B cell (primary cell): ENCODE measurements at places on chromosomes 2 and 18. TPM values are rescaled to one million over a fixed set of nuclear protein-coding genes. Genes with fewer than 3 reads are reported as not detected.

Gene NPPC
- 0.70 and 0.71 TPM in 2 replicates for total RNA-seq

Gene ABCG5
- not detected in 2 replicates for total RNA-seq

Gene M1AP
- total RNA-seq = not detected in 2 replicates

Gene SERPINB10
- total RNA-seq = not detected in 2 replicates

Gene CRYGC
- not detected in 2 replicates for total RNA-seq

Gene TUBB8B
- total RNA-seq = 0.49 and 0.95 TPM in 2 replicates

Gene IL36G
- total RNA-seq = not detected in 2 replicates

Gene CKAP2L
- total RNA-seq = 0.25 TPM in 1 of 2 replicates, not detected in the other

Gene RPIA
- 19.7 and 22.8 TPM in 2 replicates for total RNA-seq

DNA sequence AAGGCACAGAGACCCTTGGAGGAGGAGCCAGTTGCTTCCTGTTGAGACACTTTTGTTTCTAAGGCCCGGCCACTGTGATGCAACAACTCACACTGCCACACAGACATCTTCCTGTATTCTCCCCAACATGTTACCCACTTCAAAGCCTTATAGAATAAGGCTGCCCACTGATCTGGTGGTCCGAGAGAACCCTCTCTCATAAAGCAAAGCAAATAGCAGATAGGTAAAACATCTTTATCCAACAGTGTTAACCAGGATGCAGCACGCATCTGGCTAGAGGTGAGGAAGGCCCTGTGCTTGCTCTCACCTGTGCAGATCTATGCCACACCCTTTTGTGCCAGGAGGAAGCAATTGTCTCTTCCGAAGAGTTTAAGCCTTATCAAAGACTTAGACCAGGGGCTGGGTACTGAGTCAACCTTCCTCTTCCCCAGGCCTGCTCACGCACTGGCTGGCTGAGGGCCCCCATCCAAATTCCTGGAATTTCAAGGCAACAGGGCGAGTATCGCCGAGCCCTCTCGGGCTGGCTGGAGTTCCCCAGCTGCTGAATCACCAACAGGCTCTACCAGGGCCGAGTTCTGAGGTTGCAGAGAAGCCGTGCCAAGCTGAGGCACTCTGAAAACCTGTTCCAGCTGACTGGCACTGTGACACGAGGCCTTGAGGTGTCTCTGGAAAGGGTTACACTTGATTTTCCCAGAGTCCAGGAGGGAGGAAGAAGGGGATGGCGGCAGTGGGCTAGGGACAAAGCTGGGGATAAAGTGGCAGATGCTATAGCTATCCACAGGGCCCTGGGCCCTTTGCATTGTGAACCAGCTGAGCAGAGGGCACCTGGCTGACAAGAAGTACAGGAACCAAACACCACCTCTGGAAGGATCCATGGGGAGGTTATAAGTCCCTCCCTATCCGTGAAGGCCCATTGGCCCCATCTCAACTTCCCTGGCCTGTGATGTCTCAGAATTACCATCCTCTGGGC, 29.3 kb downstream of the TGFA start:
- no peak for DNase-seq

GRCh38 chr2:135985018-135985825, at the start of gene DARS1:
DARS1 (minus strand) TSS chr2:135985626; CDS start chr2:135985468, 158 bp downstream.
- peak; percentile 91 for DNase-seq

DNA sequence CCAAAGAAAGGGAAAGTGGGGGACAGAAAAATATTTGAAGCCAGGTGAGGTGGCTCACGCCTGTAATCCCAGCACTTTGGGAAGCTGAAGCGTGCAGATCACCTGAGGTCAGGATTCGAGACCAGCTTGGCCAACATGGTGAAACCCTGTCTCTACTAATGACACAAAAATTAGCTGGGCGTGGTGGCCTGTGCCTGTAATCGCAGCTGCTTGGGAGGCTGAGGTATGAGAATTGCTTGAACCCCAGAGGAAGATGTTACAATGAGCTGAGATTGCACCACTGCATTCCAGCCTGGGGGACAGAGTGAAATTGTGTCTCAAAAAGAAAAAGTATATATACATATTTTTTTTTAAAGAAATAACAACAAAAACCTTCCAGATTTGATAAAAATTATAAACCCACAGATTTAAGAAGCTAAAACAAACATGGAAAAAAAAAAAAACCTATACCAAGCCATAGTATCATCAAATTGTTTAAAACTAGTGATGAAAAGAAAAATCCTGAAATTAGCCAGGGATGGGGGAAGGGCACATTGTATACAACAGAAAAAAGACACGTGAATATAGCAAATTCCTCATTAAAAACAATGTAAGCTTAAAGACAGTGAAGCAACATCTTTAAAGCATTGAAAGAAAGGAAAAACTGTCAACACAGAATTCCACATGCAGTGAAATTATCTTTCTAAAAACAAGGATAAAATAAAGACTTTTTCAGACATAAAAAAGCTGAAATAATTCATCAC, 40.4 kb upstream of the MYCN start:
- no peak for DNase-seq

DNA sequence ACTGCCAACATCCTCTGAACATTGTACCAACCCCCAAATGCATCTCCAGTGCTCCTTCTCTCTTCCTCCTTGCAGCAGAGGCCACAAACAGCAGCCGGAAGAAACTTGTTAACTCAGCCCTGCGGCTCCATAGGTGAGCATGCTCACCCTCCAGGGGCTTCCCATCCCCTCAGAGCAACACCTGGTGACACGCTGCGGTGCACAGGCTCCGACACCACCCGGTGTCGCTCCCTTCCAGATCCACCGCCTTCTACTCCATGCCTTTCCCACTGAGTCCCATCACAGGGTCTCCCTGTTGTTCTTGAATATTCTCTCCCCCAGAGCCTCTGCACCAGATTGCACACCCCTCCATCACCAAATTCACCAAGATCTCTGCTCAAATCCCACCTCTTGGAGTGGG, 171.5 kb upstream of the FHL2 start:
- DNase-seq = no peak

DNA sequence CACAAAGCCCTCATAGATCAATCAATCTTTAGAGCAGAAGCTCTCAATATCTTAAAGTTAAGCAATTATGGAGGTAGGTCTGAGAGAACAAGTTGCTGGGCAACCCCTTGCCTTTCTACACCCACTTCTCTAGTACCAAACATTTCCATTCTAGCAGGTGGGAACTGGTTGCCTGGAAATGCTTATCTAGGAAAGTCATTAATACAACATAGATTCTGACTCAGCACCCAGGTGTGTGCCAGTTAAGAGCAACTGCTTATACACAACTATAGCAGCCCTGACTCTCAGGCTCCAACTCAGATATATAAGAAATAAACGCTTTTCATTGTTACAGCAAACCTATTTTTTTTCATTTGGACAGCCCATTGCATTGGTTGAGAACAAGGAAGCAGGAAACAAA, 237.7 kb downstream of the IRS1 start:
- no peak for DNase-seq

DNA sequence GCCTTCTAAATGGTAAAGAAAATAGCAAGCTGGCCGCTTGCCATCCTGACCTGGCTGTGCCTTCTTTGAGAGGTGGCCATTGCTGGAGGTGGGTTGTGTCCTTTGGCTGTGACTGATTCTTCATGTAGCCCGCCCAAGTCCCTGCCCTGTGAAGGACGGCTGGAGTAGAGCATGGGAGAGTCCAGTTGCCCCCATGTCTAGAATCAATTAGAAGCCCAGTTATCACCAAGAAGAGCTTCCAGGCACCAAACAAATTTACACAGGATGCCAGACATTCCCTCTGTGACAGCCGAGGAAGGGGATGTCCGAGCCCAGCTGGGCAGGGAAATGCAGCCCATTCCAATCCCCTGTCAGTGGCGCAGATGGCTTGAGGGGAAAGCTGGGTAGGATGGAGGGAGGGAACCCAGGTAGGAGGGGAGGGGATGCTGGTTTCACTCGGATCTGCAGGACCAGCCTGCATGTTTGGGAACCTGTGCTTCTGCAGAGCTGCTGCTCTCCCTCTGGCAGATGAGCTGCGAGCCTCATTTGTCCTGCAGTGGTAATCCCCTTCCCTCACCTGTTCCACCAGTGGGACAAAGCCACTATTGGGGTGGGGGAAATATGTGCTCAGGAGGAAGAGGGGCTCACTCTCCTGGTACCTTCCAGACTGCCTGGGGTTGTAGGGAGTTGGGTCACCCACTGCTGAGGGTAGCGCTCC, 25.7 kb upstream of the ASB18 start:
- no peak for DNase-seq

GRCh38 chr2:28752631-28753376, 1.2 kb downstream of the PPP1CB start:
- DNase-seq = no peak

DNA sequence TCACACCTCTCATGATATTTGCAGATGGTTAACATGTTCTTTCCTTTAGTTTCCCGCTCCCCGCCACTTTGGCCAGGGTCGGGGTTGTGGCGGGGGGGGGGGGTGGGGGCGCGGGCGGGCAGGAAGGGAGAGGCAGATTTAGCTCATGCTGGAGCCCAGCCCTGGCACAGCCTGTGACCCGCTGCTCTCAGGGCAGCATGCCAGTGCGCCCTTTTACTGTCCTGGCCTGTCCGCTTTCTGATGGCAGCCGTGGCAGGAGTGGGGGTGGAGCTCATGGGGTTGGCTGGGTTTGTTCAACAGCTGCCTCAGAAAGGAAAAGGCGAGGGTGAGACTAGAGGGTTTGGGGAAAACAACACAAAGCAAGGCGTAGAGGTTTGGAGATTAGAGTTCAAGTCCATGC, 56.1 kb downstream of the TNP1 start:
- no peak for DNase-seq

DNA sequence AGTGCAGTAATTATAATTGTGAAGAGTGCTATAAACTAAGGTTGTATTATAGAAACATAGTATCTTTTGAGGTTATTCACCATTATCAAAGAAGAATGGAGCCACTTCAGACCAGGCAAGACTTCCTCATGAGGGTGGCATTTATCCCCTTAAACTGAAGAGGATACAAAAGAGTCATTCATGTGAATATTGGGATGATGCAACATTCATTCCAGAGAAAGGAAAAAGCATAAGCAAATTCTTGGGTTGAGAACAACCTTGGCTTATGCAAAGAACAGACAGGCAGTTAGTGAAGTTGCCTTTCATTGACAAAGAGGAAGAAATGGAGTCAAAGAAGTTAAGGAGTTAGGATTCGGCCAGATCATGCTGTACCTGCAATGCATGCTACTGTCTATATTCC, 682.5 kb downstream of the MBD2 start:
- DNase-seq = no peak

- DNase-seq = no peak
These were observed 174.6 kb downstream of the ZNF385B start for GRCh38 chr2:179686718-179687342.

- no peak for DNase-seq
These were observed 43.2 kb upstream of the YWHAQ start for GRCh38 chr2:9673914-9674481.

DNA sequence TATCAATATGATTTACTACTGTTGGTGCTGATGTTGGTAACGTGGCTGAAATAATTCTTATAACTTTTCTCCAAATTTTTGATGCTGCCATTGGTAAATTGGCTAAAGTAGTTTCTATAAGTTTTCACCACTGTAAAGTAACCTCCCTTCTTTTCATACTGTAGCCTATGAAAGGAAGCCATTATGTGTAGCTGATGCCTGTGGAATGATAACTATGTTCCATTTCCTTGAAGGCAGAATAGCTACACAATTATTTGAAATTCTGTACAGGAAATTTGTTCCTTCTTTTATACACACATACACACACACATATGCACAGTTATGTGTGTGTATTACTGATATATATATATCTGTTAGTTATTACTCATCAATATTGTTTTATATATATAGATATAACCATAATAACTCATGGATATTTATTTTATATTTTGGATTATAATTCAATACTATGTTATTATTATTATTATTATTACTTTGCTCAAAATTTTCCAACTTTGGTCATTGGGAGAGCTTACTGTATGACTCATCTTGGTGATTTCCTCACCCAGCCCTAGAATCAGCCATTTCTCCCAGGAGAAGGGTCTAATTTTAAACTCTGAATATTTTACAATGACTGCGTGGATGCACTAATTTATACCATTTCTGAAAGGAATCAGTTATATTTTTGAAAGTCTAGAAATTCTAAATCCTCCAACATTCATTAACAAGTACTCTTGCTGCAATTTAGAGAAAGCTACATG, 1677.7 kb downstream of the SUCLG1 start:
- DNase-seq = no peak

DNA sequence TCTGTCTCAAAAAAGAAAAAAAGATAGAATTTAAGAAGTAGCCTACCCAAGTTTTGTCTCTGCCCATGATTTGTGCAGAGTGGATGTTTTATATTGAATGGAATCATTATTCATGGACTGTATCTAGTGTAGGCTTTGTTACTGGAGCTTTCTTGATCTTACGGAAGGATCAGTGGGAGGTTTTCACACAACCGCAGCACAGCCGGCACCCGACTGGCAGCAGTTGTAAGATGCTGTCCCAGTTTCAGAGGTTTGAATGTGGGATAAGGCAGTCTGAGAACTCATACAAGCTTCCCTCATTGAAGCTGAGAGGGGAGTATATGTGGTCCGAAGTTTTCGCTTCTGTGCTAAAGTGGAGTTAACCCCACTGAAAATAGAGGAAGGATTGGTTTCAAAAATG, 19.7 kb upstream of the SAG start:
- no peak for DNase-seq

DNA sequence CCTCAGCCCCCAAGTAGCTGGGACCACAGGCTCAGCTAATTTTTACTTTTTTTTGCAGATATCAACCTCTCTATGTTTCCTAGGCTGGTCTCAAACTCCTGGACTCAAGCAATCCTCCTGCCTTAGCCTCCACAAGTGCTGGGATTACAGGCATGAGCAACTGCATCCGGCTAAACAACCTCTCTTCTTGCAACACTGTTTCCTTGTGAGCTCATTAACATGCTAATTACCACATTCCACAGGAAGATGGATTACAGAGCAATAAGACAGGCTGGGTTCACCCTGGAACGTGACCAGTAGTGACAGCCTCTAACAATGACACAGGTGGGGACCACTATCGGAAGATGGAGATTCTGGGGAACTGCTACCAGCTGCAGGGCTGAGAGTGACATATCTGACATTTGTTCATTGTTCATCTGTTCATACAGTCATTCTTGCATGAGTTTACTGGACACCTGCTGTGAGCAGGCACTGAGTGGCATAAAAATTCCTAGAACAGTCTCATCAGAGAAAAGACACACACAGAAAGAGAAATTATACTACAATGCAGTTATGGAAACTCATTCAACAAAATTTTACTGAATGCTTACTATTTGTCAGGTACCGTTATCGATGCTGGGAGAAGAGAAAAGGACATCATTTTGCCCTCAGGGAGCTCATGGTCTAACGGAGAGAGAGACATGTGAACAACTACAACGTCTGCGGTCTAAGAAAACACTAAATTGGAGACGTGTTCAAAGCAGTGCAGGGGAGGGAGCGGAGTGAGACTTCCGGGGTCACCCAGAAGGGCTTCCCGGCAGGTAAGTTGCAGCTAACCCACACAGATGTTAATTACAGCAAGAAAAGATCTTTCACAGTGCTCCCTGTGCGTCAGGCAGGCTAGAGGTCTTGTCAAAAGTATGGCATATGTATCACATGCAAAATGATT, 37.6 kb downstream of the PROC start:
- DNase-seq = no peak
